ENCODE measurements at places on chromosomes 7 and 10. TPM values are rescaled to one million over a fixed set of nuclear protein-coding genes. Genes with fewer than 3 reads are reported as not detected.

The ABI1 gene
- total RNA-seq = 58.4 TPM

The RNF32 gene
- 1.1 TPM for total RNA-seq

The ATP6V0E2 gene
- 5.6 TPM for total RNA-seq

The TLL2 gene
- 17.7 TPM for total RNA-seq

The PTPRE gene
- 30.3 TPM for total RNA-seq

The TUBB8 gene
- total RNA-seq = not detected

Measured in nasal cavity respiratory epithelium epithelial cell of viscerocranial mucosa (primary cell).